ENCODE measurements at places on chromosomes 7 and 10.
A peak's percentile ranks its signal among the peaks of the same experiment; 100 is the strongest.

DNA sequence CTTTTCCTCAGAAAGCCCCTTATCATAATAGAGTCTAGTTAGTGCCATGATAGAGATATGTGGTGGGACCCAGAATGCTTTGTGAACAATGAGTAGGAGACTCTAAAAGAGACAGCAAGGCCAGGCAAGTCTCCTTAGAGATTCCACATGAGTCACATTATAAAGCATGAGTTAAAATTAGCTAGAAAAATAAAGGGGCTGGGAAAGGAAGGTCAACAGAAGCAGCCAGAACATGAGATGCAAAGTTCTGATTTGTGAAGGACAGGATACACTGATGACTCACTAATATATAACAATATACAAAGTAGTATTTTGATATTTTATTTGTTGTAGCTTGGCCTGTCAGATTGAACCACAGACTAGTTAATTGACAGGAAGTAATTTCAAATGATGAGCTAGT lies 25.3 kb upstream of the SNX13 start:
- no peak for DNase-seq

DNA sequence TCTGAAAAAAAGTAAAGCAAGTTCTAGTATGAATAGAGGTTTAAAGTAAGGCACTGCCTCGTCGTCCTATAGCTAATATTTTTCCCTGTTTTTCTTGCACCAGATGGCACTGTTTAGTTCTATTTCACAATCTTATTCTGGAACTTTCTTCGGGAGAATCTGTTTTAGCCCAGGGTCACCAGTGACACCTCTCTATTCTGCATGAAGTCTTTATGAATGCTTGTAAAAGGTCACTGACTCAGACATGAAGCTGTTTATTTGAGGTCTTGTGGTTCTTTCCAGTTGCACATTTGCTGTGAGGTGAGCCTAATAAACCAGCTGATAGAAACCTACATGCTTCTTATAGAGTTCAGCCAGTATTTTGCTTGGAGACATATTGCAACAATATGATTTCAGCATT lies 444.3 kb downstream of the AUTS2 start:
- no peak for DNase-seq

GRCh38 chr7:18508443-18509427 lies 13.2 kb downstream of the HDAC9 start:
- DNase-seq = no peak

DNA sequence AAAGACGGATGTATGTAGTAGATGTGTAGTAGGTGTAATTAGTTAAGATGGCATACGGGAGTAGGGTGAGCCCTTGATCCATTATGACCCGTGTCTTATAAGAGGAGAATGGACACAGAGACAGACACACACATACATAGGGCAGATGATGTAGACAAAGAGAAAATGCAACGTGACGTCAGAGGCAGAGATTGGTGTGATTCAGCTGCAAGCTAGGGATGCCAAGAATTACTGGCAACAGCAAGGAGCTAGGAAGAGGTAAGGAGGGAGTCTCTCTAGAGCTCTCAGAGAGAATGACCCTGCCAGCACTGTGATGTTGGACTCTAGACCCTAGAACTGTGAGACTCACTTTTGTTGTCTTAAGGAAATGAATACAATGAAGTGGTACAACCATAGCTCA lies 247.0 kb upstream of the HABP2 start:
- DNase-seq = no peak

DNA sequence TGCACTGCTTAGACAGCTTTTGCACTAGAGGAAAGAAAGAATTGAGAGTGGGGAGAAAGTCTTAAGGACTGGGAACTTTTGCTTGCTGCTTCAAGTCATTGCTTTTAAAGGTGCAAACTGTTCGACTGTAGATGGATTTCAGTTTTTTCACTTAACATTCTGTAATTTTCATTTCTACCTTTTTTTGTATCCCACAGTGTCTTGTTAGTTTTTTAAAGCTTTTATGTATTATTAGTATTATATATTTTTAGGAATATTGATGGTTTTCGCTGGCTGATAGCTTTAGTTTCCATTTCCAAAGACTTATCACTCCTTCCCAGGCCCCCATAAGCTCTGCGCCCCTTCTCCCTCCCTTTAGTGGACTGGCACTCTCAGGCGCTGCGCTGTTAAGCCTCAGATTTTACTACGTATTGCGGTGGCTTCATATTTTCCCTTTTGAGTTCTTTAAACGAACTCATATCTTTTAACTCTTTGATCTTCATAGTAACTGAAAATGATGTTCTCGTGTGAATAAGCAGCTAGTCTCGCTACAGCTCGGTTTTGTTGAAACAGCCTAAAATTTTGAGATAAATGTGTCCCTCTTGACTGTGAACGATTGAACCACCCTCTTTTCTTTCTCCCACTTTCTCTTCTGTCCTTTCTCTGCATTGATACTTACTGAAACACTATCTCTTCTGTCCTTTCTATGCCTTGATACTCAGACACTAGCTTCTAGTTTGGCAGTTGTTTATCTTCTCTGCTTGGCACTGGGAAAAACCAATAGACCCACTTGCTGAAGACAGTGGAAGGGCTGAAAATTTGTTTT lies 2.5 kb upstream of the ETV1 start:
- DNase-seq = no peak

DNA sequence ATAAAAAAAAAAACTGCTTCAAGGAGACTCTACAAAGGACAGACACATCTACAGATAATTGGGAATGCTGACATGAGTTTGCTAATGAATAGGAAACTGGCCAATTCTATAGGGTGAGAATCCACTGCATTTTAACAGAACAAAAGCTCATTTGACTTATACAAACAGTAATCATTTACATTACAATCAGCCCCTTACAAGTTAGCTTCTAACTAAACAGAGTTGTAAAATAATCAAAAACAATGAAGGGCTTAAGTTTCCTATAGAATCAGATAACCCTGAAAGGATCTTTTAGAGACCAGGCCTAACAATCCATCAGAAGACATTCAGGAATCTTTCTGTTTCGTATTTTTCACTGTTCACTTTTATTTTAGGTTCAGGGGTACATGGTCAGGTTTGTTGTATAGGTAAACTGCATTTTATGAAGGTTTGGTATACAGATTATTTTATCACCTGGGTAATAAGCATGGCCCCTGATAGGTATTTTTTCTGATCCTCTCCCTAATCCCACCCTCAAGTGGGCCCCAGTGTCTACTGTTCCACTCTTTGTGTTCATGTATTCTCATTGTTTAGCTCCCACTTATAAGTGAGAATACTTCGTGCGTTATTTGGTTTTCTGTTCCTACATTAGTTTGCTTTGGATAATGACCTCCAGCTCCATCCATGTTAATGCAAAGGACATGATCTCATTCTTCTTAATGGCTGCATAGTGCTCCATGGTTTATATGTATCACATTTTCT lies 131.3 kb upstream of the NOBOX start:
- DNase-seq = no peak

DNA sequence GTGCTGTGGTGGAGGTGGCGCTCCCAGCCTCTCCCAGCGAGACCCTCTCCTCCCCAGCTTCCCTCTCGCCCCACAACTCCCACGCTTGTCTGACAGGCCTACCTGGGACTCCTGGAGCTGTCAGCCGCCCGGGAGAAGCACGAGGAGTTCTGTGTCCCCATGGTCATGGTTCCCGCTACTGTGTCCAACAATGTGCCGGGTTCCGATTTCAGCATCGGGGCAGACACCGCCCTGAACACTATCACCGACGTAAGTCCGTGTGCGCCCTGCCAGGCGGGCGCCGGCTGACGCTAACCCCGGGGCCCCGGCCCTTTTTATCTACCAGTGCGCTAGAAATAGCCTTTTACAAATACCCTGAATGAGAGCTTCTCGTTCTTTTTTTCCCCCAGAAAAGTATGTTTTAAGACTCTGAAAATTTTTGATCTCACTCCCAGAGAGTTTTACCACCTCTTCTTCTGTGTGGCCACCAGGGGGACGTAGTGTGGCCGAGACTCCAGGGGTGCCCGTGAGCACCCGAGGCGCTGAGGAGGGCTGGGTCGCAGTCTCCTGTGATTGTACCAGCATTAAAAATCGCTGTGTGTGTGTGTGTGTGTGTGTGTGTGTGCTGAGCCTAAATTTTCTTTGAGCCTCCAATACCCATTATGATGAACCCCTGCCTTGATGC lies 52.6 kb downstream of the PFKP start:
- no peak for DNase-seq

DNA sequence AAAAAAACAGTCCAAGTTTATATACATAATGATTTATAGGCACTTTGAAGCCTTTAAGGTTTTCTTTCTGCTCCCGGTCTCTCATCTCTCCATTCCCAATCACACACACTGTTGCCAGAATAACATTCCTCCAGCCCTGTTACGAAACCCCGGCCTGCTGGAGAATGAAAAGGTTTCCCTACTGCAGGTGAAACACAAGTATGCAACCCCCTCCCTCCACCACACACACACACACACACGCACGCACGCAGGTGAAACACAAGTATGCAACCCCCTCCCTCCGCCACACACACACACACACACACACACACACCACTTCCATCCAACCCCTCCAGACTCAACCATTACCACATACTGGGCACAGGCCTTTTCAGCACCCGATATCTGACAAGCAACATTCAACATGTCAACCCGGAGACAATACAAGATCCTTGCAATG lies 87.5 kb downstream of the PARD3 start:
- no peak for DNase-seq

DNA sequence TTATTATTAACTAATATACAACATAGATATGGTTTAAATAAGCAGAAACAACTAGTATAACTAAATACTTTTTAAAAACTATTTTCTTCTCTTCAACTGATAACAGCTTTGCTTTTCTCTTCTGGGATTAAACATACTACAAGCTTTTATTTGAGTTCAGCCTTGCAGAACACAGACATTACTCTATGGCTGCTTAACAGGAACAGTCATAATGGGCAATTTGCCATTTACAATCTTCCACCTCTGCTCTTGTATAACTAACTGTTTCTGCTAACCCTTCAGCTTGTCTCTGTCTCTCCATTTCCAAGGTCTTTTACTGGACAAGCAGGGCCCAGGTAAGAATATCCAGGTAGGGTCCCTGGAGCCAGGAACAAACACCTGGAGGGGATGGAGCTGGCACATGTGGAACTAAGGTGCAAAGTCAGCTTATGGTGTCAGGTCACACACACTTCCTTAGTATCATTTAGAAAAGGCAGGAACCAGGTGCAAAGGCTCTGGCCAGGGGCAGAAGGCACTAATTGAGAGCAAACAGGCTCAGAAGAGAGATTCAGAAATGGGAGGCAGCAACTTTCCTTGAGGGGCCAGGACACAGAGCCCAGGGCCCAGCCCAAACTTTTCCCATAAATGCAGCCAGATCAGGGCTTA lies 93.1 kb downstream of the STRA8 start:
- no peak for DNase-seq

- no peak for DNase-seq
Observed at GRCh38 chr10:938941-939678, 7.6 kb upstream of the LARP4B start.

DNA sequence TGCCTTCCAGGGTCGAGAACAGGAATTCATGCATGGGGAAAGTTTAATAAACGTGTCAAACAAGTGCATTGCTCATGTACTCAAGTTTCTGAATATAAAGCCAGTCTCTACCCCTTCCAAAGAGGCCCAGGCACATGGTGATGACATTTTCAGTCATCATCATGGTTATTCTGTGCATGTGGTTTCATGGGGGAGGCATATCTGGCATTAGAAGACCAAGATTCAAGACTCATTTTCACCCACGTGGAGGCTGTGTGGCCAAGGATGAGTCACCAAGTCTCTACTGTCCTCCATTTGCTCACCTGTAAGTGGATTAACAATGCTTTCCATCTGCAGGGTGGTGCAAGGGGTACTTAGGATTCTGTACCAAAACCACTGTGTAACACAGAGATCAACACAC lies 34.0 kb upstream of the CNPY1 start:
- no peak for DNase-seq

DNA sequence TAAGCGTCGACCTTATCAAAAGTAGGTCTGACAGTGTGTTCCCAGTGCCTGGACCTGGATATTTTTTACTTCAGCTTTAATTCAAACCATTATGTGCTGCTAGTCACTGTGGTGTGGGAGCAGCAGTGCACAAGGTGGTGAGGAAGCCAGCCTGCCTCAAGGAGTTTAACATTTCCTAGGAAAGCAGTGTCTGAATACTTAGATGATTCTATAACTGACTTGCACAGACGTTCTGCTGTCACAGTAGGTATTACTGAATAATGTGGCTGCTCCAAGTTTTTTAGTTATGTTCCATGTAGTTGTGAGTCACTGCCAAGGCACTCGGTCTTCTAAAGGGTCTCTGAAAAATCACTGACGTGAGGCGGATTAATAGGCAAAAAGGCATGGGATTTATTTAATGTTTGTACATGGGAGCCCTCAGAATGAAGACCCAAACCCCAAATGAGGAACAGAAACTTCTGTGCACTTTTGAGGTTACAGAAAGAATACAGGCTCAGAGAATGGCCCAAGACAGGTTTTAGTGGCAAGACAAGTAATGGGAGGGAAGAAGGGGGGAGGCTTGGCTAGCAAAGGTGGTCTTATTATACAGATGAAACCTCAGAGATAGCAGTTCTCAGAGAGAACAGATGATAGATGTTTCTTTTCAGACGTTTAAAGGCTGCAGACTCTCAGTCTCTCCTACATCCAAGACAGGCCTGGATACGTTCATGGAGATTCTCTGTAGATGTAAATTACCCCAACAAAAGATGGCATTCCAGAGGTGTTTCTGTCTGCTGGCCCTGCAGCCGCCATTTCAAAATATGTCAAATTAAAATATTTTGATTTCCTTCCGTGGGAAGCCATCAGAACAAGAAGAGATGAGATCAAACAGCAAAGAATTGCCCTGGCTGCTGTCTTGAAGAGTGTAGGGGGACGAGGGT lies 209.3 kb downstream of the SDK1 start:
- no peak for DNase-seq

DNA sequence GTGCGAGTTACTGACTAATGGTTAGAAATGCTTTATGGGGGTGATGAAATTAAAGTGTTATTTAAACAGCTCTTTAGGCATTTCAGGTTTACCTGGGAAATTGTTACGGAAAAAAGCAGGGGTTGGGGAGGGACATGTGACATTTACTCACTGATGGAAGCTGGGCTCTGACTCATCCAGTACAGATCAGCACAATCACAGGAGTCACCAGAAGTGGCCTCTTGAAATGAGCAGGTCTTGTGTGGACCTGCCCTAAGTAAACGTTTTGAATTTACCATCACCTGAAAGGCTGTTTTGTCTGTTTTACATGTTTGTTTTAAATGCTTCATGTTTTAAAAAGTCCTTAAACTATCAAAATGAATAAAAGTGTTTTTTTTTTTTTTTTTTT lies 2.3 kb downstream of the GLRX3 start:
- no peak for DNase-seq

- no peak for DNase-seq
Observed at GRCh38 chr10:98323221-98324164, 55.5 kb upstream of the LOXL4 start.

GRCh38 chr10:62818426-62819011 lies 2.4 kb upstream of the EGR2 start:
- DNase-seq = peak; percentile 38

GRCh38 chr10:14195433-14195832 lies 135.3 kb downstream of the FRMD4A start:
- no peak for DNase-seq
